ENCODE measurements at places on chromosomes 11 and 22.

- DNase-seq = no peak
These were observed 225.2 kb downstream of the FAT3 start for GRCh38 chr11:92449780-92450179.

DNA sequence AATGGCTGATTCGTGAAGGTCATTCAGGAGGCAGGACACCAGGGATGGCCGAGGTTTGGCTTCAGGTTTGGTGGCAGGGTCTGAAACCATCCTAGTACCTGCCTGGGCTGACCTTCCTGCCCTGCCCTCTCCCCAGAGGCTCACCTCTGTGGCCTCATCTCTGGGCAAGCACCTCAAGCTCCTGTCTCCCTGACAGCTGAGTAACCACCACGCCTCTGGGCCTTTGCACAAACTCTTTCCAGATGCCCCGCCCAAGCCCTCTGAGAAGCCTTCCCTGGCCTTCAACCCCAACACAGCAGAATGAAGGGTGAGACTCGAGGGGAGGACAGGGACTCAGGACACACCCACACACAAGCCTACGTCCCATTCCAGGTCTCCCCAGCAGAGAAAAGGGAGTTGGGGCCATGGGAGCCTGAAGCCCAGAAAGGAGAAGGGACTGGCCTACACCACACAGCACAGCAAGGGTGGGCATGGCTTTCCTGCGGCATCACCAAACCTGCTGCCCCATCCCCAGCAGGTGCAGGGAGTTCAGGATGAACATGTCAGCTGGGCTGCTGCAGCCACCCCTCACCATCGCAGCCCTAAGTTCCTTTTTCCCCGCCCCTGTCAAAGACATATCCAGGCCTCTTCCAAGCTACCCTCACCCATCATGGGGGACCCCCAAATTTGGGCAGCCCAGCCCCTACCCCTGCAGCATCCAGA, 2.4 kb downstream of the SHISA8 start:
- DNase-seq = no peak

GRCh38 chr11:8288824-8289491, 25.3 kb upstream of the LMO1 start:
- DNase-seq = no peak

GRCh38 chr11:111426617-111427016, 47.5 kb upstream of the POU2AF1 start:
- no peak for DNase-seq

DNA sequence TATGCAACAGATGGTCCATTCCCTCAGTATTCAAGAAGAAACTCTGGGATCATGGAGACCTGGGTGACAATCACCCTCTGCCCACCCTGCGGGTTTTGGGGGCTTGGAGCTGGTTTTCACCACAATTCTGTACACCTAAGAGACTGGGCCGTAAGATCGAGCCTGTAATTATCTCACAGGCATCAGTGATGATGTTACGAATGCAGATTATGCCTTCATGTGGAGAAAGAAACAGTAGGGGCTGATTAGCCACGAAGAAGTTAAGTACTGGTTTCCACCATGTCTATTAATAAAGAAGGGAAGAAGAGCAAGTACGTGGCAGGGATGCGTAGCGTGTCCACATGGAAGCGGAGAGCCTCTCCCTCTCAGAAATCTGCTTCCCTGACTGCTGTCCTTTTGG, 5.3 kb upstream of the EFCAB6 start:
- DNase-seq = no peak

Data from Panc1 (cell line).